NCI-H2081 treated with DMSO at 0.1 percent for 48 hours (cell line): ENCODE measurements at places on chromosomes 1 and 21.

DNA sequence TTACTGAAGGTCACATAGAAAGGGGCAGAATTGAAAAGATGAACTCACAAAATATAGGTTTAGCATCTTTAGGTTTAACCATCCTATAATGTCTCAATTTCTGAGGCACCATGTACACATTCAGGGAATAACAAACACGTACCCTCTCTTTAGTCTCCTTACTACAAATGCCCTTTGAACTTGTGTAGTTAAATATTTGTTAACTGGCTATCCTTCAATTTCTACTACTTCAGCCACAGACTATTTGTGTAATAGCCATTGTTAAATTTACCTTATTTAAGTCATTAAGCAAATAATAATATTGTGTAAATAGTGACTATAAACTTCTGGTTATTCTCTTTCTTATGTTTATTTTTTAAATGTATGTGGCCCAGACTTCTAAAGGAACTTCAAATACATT lies 600.5 kb downstream of the KCNT2 start:
- DNase-seq = no peak

- DNase-seq = no peak
These were observed 24.1 kb upstream of the LCE5A start for GRCh38 chr1:152486400-152487006.

DNA sequence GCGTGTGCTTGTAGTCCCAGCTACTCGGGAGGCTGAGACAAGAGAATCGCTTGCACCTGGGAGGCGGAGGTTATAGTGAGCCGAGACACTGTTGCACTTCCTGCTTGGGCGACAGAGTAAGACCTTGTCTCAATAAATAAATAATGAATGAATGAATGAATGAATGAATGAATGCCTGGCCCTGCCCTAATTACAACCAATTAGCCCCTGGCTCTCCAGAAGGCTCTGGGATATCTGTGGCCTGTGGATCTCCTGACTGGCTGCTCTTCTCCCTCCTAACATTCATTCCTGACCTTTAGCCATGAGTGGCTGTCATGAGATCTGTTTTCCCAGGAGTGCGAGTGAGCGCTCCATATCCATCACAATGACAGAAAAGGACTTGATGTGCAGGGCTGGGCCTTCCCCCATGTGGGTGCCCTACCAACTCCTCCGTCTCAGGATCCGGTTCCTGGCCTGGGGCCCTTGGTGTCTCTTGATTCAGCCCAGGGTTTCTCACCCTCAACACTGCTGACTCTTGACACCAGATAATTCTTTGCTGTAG lies 243.6 kb upstream of the TMEM51 start:
- no peak for DNase-seq

DNA sequence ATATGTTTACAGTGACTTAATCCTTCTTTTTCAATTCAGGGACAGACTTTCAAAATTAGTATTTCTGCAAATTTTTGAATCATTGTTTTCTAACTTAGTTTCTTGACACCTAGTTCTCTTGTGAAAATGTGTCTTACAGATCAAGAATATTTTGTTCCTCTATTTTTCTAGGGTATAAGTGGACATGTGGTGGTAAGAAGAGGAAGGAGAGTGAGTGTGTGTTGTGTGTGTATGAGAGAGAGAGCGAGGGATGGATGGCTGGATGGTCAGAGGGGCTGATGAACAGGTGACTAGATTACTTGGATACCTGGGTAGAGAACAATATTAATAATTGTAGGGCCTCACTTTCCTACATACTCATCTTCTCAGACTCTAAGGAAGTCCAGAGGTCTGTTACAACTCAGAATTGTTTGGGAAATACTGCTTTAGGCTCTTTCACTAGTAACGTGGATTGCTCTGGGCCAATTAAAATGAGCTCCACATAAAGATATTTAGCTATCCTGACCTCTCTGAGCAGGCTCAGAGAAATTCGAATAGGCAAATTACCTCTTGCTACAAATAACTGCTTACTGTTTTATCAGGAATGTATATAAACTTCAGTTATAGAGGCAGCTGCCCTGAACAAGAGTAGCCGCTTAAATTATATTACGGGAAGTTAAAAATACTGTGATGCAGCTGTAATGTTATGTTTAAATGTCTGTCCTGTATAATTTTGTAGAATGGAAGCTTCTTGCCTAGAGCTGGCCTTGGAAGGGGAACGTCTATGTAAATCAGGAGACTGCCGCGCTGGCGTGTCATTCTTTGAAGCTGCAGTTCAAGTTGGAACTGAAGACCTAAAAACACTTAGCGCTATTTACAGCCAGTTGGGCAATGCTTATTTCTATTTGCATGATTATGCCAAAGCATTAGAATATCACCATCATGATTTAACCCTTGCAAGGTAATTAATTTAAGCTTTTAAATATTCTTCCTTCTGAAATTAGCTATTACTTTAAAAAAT lies 19.7 kb downstream of the GPSM2 start:
- no peak for DNase-seq

DNA sequence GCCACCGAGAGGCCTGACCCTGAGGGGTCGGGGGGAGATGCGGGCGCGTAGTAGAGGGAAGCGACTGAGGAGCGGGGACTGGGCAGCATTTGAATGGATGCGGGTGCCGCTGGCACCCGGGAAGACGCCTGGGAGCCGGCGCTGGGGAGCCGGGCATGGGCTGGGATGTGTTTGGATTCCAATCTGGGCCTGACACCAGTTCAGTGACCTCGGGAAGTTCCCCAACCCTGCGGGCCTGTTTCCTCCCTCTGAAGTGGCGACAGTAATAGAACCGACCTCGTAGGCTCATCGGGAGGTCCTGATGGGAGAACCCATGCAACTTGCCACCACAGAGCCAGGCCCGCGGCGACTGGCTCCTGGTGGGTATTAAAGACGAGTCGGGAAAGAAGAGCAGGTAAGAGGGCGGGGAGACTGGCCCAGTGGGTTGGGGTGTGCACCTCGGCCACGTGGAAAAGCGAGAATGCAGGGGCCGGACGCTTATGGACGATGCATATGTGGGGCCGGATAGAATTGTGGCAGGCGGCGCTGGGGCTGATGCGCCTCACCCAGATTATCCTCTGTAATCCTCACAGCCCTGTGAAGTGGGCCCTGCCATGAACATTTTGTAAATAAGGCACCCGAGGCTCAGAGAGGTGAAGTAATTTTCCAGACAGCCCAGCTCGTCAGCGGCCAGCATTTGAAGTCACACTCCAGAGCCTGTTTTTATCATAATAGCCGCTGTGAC lies 105.8 kb downstream of the SLC16A1 start:
- no peak for DNase-seq

DNA sequence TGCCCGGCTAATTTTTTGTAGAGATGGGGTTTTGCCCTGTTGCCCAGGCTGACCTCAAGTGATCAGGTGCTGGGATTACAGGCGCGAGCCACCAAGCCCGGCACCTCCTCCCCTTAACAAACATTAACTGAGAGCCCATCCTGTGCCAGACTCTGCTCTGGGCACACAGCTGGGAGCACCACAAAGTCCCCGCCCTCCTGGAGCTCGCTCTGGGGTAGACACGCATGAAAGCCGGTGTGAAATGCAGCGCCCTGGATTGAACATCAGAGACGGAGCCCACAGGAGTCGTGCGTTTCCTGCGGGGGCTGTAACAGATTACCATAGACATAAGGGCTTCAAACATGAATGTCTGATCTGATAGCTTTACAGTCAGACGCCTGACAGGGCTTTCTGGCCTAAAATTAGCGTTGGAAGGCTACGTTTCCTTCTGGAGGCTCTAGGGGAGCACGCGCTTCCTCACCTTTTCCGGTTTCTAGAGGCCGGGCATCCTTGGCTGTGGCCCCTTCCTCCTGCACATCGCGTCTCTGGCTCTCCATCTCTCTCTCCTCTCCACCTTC lies 14.3 kb downstream of the SLC27A3 start:
- no peak for DNase-seq

GRCh38 chr1:151915061-151915686 lies 5.9 kb upstream of the THEM4 start:
- DNase-seq = no peak

- DNase-seq = no peak
These were observed 74.2 kb downstream of the DTL start for GRCh38 chr1:212109728-212110127.

GRCh38 chr1:11465307-11465706 lies 13.6 kb upstream of the DISP3 start:
- DNase-seq = no peak

DNA sequence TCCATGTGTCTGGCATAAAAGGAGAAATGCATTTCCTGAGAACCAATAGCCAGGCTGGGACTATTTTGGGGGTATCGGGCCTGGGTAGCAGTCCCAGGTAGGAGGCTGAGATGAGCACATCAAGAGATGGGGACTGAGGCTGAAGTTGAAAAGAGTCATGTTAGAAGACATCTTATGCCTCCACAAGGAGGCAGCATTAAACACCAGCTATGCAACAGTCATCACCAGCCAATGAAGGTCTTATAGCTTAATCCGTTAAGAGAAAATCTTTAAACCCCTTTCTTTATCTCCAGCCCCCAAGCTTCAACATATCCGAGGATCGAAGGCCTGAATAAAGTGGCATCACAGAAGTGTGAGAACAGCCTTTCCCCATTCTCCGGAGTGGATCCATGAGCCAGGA lies 640.7 kb upstream of the PTBP2 start:
- DNase-seq = no peak

DNA sequence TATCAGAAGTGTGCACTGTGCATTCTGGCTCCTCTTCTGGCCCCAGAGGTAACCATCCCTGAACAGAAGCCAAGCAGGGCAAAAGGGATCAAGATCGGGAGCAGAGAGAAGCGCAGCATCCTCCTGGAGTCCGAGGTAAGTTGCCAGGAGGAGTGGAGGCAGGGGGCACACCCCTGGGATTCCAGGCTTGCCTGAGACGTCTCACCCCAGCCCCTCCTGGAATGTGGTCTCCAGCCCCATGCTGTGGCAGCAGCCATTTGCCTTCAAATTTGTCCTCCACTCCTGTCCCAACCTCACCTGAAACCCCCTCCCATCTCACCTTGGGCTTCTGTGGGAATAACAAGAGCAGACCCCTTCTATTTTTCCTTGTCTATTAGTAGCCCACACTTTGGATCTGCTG lies 10.1 kb downstream of the LRRC71 start:
- DNase-seq = no peak

DNA sequence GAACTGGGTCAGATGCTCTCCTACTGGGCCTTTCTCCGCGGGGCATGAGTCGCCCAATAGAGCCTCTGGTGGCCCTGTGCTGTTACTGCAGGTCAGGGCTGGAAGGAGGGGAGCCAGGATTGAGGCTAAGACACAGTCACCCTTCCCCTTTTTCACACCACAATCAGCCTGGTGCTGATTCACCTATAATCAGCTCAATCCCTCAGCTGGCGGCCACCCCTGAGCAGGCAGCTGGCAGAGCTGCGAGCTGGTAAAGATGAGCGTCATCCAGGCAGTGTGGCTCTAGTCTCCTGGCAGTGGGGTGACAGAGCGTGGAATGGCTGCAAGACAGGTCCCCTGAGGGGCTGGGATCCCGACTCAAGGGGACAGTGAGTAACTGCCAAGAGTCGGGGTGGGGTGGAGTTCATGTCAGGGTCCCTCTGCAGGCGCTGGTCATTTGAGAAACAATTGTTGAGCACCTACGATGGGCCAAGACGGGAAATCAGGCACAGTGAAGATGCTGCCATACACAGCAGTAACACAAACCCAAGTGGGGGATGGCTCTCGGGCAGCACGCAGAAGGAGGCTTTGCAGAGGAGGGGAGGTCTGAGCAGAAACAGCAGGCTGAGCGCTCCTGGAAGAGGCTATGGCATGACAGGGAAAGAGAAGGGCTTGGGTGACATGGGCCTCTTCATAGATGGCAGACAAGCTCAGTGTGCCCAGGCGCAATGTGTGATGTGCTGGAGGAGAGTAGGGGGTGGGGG lies 21.8 kb downstream of the ATF3 start:
- no peak for DNase-seq

- DNase-seq = no peak
These were observed 1.4 kb upstream of the GSTM4 start for GRCh38 chr1:109654519-109654918.

- DNase-seq = no peak
These were observed 12.4 kb downstream of the EPHB2 start for GRCh38 chr1:22722901-22723550.

- DNase-seq = no peak
These were observed 513 bp downstream of the GTF2B start for GRCh38 chr1:88890791-88891317.

DNA sequence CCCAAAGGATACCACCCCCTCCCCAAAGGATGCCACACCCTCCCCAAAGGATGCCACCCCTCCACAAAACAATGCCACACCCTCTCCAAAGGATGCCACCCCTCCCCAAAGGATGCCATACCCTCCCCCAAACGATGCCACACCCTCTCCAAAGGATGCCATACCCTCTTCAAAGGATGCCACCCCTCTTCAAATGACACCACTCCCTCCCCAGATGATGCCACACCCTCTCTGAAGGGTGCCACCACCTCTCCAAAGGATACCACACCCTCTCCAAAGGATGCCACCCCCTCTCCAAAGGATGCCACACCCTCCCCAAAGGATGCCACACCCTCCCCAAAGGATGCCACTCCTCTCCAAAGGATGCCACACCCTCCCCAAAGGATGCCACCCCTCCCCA lies 21.6 kb upstream of the TRIM17 start:
- no peak for DNase-seq
